ENCODE measurements at places on chromosomes 3 and 15.
A peak's percentile ranks its signal among the peaks of the same experiment; 100 is the strongest.

GRCh38 chr15:31034152-31034551 is 42.7 kb upstream of the MTMR10 start:
- no peak for DNase-seq

- DNase-seq = no peak
These were observed 10.6 kb upstream of the KIF23 start for GRCh38 chr15:69403594-69403993.

DNA sequence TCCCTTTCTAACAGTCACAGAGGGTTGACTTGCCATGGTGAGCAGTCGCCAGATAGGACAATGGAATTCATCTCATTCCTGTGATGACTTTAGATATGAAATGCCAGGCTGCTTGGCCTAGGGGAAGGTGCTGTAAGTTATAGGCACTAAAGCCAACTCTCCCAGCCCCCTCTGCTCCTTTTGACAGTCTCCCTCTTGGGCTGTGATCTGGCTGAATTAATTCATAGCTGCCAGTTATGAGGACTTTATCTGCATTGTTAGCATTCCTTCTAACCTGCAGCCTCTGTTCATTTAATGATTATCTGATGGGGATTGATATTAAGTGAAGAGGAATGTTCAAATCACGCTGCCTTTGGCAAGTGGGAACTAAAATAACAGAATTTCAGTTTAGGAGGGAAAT is 427.1 kb upstream of the RASGRP1 start:
- DNase-seq = no peak

- no peak for DNase-seq
These were observed 36.3 kb upstream of the SNX4 start for GRCh38 chr3:125556314-125556713.

GRCh38 chr15:62927836-62928235 is 114.7 kb upstream of the TPM1 start:
- DNase-seq = no peak

DNA sequence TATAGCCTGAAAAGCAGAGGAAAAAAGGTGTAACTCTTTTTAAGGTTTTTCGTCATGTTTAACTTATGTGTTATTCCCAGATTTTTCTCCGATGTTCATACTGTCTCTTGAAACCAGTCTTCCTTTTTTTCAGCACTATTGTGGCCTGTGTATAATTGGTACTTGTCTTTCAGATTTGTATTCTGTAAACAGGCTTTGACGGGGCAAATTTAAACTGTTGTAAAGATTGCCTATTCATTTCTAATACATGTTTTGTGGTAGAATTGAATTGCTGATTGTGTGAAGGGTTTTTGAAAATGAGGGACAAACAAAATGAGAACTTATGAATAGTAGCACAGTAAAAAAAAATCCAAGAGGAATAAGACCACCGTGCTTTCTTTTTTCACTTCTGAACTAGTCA is 33.6 kb downstream of the AKAP13 start:
- no peak for DNase-seq

GRCh38 chr3:69762768-69763229 is 23.5 kb downstream of the MITF start:
- DNase-seq = no peak

GRCh38 chr3:8853081-8853480 is 83.7 kb upstream of the OXTR start:
- DNase-seq = no peak

DNA sequence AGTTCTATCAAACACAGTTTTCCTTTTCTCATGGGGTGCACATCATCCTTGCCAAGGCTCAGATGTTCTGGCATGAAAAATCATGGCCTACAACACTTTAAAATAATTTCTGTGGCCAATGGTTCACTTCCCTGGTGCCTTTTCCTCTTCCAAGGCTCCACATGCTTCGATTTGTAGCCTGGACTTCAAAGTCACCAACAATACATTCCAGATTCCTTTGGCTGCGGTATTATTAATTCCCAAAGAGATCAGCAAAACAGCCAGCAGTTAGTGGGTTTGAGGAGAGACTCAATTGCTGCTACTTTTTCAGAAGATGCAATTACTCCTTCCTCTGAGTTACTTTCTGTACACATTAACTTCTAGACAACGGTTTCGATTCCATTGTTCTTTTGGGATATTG is 80.3 kb upstream of the CCDC80 start:
- no peak for DNase-seq

DNA sequence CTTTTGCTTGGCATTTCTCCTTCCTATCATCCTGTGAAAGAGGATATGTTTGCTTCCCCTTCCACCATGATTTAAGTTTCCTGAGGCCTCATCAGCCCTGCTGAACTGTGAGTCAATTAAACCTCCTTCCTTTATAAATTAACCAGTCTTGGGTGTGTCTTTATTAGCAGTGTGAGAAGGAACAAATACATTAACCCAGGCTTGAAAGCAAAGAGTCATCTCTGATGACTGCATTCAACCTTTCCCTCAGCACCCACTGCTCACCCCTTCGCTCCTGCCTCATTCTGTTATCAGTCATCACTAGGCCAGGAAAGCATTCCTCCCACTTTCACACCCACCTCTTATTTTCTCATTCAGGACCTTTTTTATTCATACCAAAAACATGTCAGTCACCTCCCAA is 59.6 kb upstream of the CASR start:
- DNase-seq = no peak

GRCh38 chr15:95448531-95449229 is 881.8 kb upstream of the NR2F2 start:
- no peak for DNase-seq

DNA sequence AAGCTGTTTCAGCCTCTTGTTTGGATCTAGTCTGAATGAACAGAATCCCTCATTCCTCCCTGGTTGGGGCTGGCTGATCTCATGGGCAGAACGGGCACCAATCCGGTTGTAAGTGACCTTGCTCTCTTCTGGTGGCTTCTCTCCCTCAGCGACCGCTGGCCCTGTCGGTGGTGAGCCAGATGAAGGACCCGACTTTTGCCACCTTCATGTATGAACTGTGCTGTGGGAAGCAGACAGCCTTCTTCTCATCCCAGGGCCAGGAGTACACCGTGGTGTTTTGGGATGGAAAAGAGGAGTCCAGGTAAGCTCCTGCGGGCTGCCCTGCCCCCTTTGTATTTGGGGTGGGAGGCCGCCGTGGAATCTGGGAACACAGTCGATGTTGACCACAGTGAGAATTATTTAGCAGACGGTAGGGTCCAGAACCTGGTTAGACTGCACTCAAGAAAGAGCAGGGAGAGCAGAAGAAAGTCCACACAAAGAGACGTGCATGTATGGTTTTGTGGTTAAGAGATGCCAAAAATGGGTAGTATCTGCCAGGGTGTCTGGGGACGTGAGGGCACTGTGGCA is 138.8 kb downstream of the LRRK1 start:
- no peak for DNase-seq

GRCh38 chr15:75749820-75750219 is 37.2 kb upstream of the CSPG4 start:
- no peak for DNase-seq

DNA sequence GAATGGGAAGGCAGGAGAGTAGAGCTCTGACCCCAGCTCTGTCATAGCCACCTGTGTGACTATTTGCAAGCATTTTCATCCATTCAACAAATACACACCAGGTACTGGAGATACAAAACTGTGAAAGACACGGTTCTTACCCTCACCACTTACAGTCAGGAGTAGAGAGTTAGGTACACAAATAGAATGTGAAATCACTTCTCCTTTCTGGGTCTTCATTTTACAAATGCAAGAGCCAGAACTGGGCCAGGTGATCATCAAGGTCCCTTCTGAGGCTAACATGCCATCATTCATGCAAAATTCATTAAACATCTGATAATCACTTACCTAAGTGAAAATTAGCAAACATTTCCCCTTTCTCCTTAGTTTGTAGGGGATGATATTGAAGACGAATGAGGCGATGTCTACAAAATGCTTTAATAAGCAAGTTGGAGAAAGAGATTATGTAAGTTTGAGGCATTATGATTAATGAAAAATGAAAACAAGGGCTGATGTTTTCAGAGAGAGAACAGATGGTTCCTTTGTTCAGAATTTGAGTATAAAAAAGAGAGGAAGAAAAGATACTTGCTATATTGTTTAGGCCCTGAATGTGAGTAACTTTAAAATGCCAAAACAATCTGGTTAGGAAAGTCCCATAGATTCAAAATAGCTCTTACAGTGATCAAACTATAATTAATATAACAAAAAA is 88.6 kb downstream of the LPP start:
- no peak for DNase-seq

DNA sequence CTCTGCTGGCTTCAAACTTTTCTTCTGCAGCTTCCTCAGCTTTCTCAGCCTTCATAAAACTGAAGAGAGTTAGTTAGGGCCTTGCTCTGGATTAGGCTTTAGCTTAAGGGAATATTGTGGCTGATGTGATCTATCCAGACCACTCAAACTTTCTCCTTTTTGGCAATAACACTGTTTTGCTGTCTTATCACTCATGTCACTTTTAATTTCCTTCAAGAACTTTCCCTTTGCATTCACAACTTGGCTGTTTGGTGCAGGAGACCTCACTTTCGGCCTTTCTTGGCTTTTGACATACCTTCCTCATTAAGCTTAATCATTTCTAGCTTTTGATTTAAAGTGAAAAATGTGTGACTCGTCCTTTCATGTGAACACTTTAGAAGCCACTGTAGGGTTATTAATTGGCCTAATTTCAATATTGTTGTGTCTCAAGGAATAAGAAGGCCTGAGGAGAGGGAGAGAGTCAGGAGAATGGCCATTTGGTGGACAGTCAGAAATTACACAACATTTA is 60.7 kb downstream of the SLC24A1 start:
- DNase-seq = no peak

- no peak for DNase-seq
These were observed 119.7 kb downstream of the SST start for GRCh38 chr3:187550446-187550845.

DNA sequence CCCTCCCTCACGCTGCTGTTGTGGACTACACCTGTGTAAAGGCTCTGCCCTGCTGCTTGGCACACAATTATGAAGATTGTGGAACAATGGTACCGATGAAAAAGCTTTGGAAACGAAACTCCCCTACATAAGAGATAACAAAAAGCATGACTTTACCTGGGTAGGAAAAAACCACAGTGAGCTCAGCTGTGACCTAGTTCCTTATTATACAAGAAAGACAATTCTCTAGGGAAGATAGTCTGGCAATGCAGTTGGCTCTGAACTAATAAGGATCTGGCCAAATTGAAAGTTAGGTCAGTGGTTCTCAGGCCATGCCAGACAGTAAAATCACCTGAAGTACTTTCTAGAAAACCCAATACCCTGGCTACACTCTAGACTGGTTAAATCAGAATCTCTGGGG is 16.1 kb downstream of the CLEC3B start:
- no peak for DNase-seq

GRCh38 chr3:79491029-79491641 is 276.7 kb downstream of the ROBO1 start:
- DNase-seq = no peak

GRCh38 chr3:43692971-43693370 is 2.2 kb downstream of the ABHD5 start:
- no peak for DNase-seq

- no peak for DNase-seq
These were observed 186.4 kb downstream of the ADAMTS9 start for GRCh38 chr3:64501298-64501906.

- no peak for DNase-seq
These were observed 66.6 kb downstream of the TGFBR2 start for GRCh38 chr3:30672959-30673358.

GRCh38 chr3:179608931-179609720 is 4.5 kb downstream of the NDUFB5 start:
- DNase-seq = peak; percentile 14

DNA sequence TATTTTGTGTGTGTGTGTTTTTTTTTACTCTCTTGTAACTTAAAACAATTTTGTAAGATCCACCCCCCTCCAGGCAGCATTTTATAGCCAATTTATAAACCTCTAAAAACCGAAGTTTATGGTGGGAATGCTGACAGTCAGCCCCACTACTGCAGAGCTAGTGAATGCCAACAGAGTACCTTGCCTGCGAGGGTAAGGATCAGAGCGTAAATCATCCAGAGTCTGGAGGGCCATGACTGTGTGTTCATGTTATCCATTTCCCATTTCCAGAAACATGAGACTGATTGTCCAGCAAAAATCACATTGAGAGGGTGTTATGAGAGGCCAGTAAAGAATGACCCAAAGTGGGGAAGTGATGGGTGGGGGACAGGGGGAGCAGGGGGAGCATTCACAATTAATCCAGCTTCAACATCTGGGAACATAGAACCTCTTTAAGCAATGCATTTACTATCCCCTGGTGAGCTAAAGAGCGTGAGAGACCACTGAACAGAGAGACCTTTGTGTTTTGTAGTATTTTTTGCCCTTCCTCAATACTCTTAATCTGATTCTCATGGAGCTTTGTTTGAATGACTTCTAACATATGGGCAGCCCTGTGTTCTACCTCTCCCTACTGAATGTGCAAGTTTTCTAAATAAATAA is 464.5 kb downstream of the RBMS3 start:
- no peak for DNase-seq

- DNase-seq = no peak
These were observed 375 bp downstream of the HEG1 start for GRCh38 chr3:125055331-125055912.

- DNase-seq = no peak
These were observed 165.7 kb downstream of the GAP43 start for GRCh38 chr3:115788921-115789470.

DNA sequence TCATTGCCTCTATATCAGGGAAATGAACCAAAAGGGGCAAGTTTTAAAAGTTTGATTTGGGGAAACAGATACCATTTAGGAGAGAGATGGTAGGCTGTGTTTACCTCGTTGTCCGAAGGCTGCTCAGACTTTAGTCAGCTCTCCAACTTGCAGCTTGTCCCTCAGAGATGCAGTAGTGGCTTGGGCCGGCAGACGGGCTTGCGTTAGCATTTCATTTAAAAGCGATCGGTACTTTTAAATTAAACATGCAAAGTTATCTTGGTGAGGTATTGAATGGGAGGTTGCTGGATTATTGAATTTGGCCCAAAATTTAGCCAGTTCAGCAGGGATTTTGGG is 26.2 kb downstream of the EEFSEC start:
- no peak for DNase-seq

DNA sequence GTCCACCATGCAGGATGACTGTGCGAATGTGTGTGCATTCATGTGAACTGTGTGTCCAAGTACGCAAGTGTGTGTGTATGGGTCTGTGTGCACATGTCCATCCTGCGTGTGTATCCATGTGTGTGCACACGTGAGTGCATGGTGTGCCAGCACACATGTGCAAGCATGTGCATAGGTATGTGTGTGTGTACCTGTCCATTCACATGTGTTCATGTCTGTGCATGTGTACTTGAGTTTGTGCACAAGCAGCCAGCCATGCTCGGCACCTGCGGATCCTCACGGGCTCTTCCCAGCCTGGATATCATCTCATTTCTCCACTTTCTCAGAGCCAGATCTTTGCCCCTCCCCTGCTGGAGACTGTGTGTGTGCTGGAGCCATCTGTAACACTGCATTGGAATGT is 18.7 kb upstream of the PLXNA1 start:
- DNase-seq = no peak

- no peak for DNase-seq
These were observed 139.3 kb downstream of the FOXP1 start for GRCh38 chr3:71444028-71444860.

GRCh38 chr3:65436580-65436979 is 602.1 kb downstream of the MAGI1 start:
- DNase-seq = no peak

Measured in activated CD4-positive, alpha-beta T cell treated with anti-CD3 and anti-CD28 coated beads, Interleukin-2, amount 50 U/mL, for 24 hours (primary cell).